Thoracic aorta (tissue), 2 donors: ENCODE measurements at places on chromosomes 1 and 21. TPM values are rescaled to one million over a fixed set of nuclear protein-coding genes. Genes with fewer than 3 reads are reported as not detected.

KCNJ9 gene
- 0.95 TPM for total RNA-seq

CLCA4 gene
- total RNA-seq: not detected

TCHH gene
- total RNA-seq: 0.41 TPM

WNT3A gene
- total RNA-seq: not detected

FAAP20 gene
- total RNA-seq: 52.6 TPM

PPFIA4 gene
- total RNA-seq: 13.5 TPM

LCK gene
- total RNA-seq: 4.1 TPM

DNAI4 gene
- 5.9 TPM for total RNA-seq

- peaks cover 31% of the 10 kb centered on the region for H3K4me1 ChIP-seq
- no peak for DNase-seq
- H3K27ac ChIP-seq: peak overlapping the region; percentile 67
- peaks cover 79% of the 10 kb centered on the region for H3K36me3 ChIP-seq
- no peak overlapping the region for H3K4me3 ChIP-seq
These were observed 37.2 kb downstream of the ZBTB17 start for GRCh38 chr1:15938628-15939161.

GRCh38 chr1:77524038-77524437 is 158.4 kb downstream of the ZZZ3 start:
- no peak overlapping the region for H3K4me3 ChIP-seq
- no peaks in the 10 kb centered on the region for H3K36me3 ChIP-seq
- H3K27me3 ChIP-seq: no peaks in the 10 kb centered on the region
- H3K4me1 ChIP-seq: no peaks in the 10 kb centered on the region

GRCh38 chr1:221998781-221999180 is 256.9 kb upstream of the DUSP10 start:
- H3K36me3 ChIP-seq: no peaks in the 10 kb centered on the region
- no peak for DNase-seq
- no peak overlapping the region for H3K4me3 ChIP-seq

GRCh38 chr21:35026153-35026500 is 23.0 kb downstream of the RUNX1 start:
- peak overlapping the region; percentile 64 for H3K4me3 ChIP-seq
- no peaks in the 10 kb centered on the region for H3K27me3 ChIP-seq
- H3K4me1 ChIP-seq: no peaks in the 10 kb centered on the region
- DNase-seq: no peak
- H3K36me3 ChIP-seq: no peaks in the 10 kb centered on the region

DNA sequence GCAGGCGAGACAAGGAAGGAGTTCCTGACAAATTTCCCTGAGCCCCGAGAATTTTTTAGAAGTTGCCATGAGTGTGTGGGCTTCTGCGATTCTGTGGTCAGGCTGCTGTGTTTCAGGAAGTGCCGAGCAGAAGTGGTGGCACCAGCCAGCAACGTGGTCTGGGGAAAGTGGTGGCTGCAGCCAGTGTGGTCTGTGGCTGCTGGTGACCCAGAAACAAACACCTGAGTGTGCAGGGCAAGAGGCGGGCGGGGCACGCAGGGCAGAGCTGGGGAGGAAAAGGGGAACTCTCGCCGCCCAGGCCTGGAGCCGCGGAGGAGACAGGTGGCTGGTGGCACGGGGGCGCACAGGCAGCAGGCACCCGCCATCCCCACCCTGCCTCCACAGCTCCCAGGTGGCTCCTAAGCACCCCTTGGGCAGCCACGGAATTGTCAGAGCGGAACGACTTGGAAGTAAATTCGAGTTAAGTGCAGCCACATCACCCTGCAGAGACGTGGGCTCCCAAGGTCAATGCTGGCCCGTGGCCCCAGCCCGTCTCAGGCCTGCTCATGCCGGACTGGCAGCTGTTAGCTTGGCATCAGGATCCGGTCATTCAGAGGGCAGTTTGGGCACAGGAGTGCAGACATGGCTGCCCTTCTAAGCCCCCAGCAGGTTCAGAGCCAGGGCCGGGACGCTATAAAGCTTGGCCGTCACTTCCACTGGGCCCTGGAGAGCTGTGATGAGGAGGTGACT is 25.1 kb downstream of the PRDM16 start:
- no peaks in the 10 kb centered on the region for H3K27me3 ChIP-seq
- DNase-seq: no peak
- peaks cover 4% of the 10 kb centered on the region for H3K36me3 ChIP-seq
- H3K4me1 ChIP-seq: peaks cover 72% of the 10 kb centered on the region
- H3K27ac ChIP-seq: peak overlapping the region; percentile 57

GRCh38 chr1:114122941-114123618 is 30.6 kb downstream of the SYT6 start:
- H3K4me1 ChIP-seq: no peaks in the 10 kb centered on the region
- no peak overlapping the region for H3K4me3 ChIP-seq
- DNase-seq: no peak
- H3K27me3 ChIP-seq: no peaks in the 10 kb centered on the region
- no peaks in the 10 kb centered on the region for H3K36me3 ChIP-seq
